ENCODE measurements at places on chromosomes 12 and 14.
A peak's percentile ranks its signal among the peaks of the same experiment; 100 is the strongest.

DNA sequence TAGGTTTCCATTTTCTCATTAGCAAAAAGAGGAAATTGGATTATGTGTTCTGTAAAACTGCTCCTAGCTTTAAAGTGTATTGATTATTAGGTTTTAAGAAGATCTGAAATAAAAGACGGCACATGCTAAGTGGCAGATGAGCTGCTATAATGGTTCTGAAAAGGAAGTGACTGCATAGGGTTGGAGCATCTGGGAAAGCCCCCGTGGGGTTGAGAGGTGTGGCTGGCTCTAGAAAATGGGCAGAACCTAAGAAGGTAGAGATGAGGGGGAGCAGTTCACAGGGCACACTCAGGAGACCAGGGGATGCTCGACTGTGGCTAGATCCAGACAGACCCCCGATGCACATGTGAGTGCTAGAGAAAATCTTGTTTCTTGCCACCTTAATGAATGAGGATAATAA, 1.9 kb downstream of the IFNG-AS1 start:
- DNase-seq = no peak

DNA sequence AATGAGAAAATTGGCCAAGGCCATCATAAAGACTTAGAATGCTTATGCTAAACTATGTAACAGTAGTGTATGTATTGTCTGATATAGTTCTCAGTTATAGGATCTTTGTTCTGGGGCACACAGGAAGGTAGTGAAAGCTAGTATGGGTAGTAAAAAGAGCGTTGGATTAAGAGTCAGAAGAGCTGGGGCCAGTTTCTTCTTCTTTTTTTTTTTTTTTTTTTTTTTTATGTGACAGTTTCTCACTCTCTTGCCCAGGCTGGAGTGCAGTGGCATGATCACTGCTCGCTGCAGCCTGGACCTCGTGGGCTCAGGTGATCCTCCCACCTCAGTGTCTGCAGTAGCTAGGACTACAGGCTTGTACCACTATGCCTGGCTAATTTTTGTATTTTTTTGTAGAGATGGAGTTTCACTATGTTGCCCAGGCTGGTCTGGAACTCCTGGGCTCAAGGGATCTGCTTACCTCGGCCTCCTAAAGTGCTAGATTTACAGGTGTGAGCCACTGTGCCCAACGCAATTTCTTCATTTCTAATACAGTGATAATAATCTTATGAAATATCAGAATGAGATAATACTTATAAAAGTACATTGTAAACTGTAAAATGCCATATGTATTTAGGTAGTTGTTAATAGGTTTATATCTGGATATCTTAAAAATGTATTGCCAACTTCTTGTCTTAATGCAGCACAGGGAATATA, 7.4 kb downstream of the MDM2 start:
- no peak for DNase-seq

GRCh38 chr12:3137268-3137781, 60.1 kb downstream of the TSPAN9 start:
- peak; percentile 34 for DNase-seq

GRCh38 chr12:18629916-18630315, 107.9 kb downstream of the PLCZ1 start:
- DNase-seq = no peak

- DNase-seq = no peak
Measured at GRCh38 chr12:11499806-11500187, 104.4 kb upstream of the PRB2 start.

DNA sequence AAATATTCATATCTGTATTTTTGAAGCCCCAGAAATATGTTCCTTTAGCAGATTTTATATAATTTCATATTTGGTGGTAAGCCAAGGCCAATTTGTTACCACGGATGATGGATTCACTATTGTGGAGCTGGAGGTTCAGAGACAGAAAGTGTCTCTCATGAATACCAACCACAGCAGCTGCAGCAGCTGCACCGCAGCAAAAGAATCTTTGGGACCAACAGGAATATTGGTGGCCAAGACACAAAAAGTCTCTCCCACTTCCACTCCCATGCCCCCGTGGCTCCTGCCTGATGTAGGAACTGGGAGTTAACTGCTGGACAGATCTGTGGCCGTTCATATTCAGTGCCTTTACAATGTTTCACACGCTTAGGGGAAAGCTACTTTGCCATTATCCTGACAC, 155.3 kb downstream of the ADAMTS20 start:
- no peak for DNase-seq

DNA sequence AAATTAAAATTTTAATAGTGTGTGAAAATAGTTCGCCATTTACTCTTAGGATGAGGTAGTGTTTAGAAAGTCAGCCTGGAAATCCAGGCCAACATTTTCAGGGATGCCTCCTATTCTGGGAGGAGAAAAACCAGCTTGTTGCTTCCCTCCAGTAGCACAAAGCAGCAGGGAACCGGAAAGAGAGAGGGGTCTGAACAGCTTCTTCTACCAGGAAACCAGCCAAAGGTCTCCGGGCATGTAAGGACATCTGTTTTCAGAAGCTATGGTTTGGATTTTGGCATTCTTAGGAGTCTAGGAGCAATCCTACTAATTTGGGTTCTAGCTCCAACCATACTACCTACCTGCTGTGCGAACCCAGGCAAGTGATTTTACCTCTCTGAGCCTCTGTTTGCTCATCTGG, 85.3 kb downstream of the DPF3 start:
- DNase-seq = no peak

DNA sequence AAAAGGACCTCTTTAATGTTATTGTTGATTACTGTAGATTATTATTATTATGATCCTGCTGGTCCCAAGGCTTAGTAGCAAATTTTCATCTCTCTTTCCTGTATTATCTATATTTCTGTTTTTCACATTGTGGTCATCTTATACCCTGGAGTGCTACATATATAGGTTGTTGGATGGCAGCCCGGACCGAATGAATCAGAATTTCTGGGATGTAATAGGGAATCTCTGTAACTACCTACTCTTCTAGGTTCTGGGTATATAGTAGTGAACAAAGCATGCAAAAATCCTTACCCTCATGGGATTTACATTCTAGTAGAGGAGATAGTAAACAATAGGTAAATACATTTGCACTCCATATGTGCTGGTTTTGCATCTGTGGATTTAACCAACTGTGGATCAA, 31.4 kb downstream of the NUBPL start:
- DNase-seq = no peak

DNA sequence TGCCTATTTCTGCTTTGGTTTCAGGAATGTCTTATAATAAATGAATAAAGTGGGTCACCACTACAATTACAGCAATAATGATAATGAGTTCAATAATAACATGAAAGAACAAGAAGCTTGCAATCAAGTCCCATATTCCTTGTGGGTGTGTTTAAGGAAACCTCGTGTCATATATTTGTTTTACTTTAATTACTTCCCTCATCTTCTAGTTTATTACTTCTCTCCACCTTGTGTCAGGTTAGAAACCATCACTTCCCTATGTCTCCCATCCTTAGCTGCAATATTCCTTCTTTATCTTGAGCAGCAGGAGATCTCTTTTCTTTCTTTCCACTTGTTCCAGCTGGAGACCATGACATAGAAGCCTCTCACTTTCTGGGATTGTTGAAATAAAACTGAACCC, 384.0 kb upstream of the TMEM132C start:
- no peak for DNase-seq

GRCh38 chr14:24143511-24143910, 2.1 kb upstream of the EMC9 start:
- DNase-seq = peak; percentile 44

DNA sequence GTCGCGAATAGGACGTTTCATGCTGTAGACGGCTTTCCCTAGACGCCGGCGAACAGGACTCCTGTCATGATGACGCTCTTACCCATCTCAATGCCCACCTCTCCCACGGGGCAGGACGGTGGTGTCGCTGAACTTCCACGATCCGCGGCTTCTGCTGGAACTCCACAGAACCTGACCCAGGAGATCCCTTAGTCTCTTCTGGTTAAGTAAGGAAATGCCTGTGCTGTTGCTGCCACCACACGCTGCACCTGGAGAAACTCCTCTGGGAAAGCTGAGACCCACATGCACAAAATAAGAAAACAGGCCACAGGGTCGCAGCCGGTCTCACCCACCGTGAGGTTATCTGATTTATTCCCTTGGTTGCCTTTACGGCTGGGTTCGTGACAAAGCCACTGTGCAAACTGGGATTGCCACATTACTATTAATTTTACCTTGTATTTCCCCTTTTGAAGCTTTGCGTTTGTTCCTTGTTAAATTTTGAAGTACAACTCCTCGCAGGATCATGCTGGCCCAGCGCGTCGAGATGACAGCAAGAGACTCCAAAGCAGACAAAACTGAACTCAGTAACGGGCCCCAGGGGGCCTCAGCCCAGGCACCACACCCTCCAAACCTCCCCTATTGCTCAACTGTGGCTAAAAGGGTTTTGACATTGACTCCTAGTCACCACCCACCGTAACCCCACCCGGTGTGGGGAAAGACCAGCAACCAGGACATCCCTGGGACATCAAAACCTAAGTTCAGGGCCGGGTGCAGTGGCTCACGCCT, 9.2 kb upstream of the MMP17 start:
- DNase-seq = no peak

GRCh38 chr14:89771251-89771650, 183.3 kb downstream of the EFCAB11 start:
- DNase-seq = no peak

- no peak for DNase-seq
Measured at GRCh38 chr12:12734561-12735071, 17.4 kb downstream of the CDKN1B start.

GRCh38 chr14:104706733-104707607, 17.1 kb upstream of the ADSS1 start:
- no peak for DNase-seq

DNA sequence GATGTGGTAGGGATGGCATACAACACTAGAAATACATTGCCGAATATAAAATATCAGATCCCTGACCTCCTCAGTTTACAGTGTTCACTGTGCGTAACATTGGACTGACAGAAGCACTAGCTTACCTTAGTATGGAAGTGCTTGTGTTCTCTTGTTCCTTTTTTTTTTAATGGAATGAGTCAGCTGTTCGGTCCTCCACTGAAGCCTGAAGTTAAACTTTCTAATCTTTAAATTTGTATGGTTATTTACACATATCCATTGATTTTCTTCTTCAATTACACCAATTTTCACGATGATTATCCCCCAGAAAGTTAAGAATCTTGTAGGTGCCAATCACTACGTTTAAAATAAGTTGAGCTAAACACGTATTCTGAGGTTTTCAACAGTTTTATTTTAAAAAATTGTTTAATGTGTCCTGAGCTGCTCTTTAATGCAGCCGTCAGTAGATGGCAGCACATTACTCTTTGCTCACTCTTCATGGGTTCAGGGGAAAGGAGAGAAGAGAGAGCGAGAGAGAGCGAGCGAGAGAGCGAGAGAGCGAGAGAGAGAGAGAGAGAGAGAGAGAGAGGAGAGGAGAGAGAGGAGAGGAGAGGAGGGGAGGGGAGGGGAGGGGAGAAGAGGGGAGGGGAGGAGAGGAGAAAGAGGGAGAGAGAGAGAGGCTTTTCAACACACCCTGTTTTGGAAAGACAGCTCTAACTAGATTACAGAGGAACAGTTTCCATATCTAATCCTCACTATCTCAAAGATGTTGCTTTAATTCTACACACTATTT, 134.7 kb upstream of the SCAF11 start:
- DNase-seq = peak; percentile 87

- DNase-seq = no peak
Measured at GRCh38 chr12:41979574-41979973, 165.1 kb downstream of the GXYLT1 start.

DNA sequence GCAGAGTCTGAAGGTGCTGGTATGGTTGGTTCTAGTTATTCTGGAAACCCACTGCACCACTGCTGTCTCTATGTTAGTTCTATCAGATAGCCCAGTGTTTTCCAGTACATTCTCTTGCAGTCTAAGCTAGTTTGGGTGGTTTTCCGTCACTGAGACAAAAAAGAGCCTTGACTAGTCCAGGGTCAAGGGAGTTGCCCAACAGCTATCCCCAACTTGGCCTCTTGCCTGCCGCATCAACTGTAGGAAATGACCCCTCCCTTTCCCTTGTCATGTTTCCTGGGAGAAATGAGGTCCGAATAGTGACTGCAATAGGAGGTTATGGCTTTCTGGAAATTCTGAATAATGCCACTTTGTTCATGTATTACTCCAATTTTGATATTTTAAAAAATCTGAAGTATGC, 160.4 kb downstream of the EFCAB11 start:
- DNase-seq = no peak

DNA sequence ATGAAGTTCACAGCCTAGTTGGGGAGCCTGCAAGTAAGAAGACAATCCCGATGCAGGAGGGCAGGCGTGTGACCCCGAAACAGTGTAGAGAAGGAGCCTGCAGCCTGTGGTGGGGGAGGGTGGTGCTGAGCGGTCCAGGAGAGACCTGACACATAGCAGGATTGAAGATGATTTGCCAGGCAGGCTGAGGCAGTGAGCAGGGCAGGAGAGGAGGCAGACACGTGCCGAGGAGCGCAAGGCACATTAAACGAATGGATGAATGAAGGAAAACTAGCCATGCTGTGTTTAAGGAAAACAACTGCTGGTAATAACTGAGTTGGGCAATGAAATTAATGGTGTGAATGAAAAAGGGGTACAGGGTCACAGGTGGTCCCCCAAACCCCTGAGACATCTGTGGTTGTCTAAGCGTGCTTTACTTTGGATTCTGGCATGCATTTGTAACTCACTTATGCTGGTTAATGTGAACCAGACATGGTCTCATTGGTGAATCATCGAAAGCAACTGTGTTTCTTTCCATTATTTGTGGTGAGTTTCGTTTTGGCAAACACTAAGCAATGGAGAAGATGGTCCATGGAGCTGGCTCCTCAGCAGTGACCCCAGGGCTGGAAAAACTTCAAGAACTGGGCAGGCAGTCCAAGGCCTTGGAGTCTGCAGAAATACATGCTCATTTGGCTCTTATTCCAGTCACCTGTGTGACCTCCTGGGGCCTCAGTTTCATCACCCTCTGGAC, 96.9 kb upstream of the EVL start:
- DNase-seq = peak; percentile 72

Measured in fibroblast of gingiva (primary cell).